ENCODE measurements at places on chromosomes 16 and 17.

DNA sequence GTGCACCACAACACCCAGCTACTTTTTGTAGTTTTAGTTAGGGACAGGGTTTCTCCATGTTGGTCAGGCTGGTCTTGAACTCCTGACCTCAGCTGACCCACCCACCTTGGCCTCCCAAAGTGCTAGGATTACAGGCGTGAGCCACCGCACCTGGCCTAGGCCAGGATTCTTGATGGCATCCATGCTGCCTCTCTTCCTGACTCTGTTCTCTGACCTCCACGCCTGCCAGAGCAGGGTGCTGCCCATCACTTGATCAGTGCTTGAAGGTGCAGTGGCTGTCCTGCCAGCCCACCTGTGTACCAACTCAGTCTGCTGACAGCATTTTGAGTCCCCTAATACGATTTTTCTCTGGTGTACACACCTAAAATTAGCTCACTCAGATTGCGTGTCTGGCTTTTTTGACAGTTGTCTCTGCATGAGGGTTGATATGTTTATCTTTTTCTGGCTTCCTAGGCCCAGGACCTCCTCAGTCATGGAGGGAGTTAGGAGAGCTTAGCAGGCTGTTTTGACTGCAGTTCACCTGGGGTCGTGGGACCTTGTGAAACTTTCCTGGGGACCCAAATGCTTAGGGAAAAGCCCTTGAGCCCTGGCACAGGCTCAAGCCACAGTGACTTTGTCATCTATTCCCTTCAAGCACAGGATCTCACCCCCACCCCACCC lies 5.9 kb downstream of the HAS3 start:
- no peak for DNase-seq

GRCh38 chr16:89847051-89847939 lies 19.0 kb downstream of the SPIRE2 start:
- DNase-seq = no peak

- DNase-seq = no peak
Measured at GRCh38 chr16:59181821-59182420, 447.8 kb upstream of the GOT2 start.

DNA sequence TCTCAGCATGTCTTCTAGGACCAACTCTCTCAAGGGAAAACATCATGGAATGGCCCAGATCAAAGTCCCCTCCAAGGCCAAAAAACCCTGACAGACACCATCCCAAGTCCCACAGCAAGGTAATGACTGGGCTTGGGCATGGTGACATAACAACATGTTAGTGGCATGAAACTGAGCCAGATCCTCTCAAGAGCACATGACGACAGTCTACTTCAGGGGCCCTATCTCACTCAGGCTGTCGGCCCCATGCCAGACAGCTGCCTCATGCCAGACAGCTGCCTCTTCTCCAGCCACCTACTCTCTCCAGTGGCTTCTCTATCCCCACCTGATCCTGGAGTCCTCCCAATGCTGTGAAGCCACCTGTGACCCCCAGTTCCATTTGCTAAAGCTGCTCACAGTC lies 18.4 kb downstream of the HSD11B2 start:
- no peak for DNase-seq

DNA sequence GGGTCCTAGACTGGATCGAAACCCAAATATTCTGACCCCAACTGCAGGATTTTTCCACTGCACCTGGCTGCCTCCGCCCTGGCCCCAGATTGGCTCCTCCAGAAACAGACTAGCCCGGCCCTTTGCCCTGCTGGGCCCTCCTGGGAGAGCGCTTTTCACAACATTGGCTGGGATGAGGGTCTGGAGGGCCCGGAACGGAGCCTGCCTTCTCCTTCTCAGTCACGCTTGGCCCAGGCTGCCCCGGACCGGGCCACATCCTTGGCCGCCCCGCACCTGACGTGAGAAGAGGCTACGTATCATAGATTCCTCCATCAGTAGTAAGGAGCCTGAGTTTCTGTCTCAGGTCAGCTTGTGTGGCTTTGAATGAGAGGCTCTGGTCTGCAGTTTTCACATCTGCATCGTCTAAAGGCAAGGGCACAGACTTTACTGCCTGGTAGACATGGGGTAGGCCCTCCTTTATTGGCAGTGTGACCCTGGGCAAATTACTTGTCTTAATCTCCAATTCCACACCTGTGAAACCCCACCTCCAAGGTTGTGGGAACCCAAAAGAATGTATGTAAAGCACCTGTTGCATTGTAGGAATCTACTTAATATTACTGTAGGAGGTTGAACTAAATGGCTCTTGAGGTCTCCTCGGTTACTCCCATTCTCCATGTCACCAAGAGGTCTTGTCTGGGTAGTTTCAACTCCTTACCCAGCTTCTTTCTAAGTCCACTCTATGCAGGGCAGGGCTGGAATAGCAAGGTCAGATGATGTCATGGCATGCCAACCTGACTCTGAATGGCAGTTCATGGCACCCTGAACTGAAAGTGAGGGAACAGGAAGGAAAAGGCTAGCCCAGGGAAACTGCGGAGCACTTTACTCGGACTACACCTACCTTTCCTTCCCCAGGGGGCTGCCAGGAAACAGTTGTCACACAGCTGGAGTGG lies 661 bp downstream of the LRRC3C start:
- DNase-seq = peak; percentile 22

DNA sequence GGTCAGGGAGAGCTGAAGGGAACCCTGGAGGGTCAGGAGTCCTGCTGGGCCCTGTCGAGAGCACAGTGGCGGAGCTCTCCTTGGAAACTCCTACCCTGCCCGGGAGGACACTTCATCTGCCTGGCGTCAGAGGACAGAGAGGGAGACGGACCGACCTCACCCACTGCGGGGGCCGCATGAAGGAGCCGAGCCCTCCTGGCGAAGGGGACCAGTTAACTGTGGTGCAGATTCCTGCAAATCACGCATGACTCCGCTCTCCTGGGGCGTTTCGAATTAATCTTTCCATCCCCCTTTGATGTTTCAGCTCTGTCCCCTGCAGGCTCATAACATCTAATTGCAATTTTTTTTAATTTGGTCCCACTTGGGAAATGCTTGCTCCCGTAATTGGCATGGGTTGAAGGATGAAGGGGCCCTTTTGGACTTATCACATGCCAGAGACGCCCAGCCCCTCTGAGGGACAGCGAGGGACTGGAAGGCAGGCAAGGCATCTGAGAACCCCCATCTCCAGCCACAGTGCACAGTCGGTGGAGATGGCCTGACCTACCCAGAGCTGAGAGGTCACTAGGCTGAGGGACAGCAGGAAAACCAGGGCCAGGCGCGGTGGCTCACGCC lies 26.5 kb downstream of the RPH3AL start:
- DNase-seq = no peak

DNA sequence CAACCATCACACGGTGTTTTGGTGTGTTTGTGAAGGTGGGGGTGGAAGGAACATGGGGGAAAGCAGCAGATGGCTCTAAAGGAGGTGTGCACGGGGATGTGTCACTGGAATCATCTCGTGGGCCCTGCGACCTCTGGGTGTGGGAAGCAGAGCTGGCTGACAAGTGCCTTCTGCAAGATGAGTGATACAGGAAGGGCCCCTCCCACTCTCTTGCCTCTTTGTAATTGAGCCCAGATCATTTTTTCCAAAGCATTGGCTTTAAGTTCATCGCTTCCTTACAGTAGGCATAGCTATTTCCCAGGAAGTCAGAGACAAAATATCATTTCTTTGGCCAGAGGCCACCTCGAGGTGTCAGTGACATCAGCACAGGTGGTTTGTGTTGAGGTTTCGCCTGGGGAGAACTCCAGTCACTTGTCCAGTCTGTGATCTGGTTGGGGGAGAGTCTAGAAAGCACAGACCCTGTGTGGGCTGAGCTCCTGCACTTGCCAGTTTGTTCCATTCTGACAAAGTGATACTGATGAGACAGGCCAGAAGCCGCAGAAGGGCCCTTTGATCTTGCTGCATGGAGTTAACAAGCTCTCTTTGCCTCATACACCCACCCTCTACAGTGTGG lies 20.6 kb upstream of the SNTB2 start:
- peak; percentile 51 for DNase-seq

GRCh38 chr17:62950067-62950466 lies 16.0 kb upstream of the TANC2 start:
- peak; percentile 99 for DNase-seq

DNA sequence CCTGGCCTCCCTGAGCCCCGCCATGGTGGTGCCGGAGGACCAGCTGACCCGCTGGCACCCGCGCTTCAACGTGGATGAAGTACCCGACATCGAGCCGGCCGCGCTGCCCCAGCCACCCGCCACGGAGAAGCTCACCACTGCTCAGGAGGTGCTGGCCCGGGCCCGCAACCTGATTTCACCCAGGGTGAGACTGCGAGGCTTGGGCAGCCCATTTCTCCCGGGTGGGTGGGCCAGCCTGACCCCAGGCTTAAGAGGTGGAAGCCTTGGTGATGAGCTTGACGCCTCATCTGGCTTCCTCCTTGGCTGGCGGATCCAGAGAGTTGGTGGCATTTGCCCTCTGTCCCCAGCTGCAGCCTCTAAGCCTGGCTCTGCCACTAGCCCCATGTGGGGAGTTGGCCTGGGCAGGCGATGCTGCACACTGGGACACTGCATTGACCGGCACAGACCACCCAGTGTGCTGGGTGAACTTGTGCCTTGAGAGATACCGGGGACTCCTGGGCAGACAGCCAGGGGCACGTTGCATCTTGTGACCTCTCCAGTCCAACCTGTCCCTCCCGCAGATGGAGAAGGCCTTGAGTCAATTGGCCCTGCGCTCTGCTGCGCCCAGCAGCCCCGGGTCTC lies 3.0 kb downstream of the CDT1 start:
- no peak for DNase-seq
